Heart left ventricle (tissue), 16 donors: ENCODE measurements at places on chromosomes 2 and 18. TPM values are rescaled to one million over a fixed set of nuclear protein-coding genes. Genes with fewer than 3 reads are reported as not detected.
A peak's percentile ranks its signal among the peaks of the same experiment; 100 is the strongest.

DNA sequence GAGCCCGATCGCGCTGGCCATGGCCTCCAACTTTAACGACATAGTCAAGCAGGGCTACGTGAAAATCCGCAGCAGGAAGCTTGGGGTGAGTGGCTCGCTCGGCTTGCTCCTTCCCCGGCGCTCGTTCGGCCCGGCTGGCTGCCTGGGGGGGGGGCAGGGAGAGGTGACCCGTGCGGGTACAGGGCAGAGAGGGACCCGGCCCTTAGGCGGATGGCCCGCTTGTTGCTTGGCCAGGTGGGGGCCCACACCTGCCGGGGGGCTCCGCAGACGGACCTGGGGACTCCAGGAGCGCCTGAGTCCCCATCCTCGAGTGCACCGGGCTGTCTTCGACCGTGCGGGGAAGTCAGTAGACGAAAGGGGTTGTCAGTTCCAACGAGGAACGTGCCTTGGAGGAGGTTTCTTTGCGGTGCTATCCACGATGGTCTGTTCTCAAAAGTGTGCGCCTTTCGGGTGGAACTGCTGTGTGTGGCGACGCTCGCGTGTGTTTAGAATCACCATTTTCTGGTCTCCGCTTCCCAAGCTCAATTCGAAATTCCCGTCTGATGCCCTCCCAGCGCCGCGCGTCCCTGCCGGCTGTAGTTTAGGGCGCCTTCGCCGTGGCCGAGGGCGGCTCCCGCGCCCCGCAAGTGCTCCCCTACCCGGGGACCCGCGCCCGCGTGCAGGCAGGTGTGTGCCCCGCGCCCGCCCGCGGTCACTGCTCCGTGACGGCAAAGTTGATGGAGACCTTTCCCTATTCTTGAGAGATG is 711 bp downstream of the DOK6 start:
- H3K4me3 ChIP-seq: peak overlapping the region; percentile 72
- peak; percentile 68 for DNase-seq
- peak overlapping the region; percentile 22 for H3K27ac ChIP-seq
- no peaks in the 10 kb centered on the region for H3K36me3 ChIP-seq

GRCh38 chr18:31741097-31741735 is 19.5 kb downstream of the SLC25A52 start:
- H3K4me3 ChIP-seq: no peak overlapping the region
- no peaks in the 10 kb centered on the region for H3K4me1 ChIP-seq
- DNase-seq: no peak
- no peaks in the 10 kb centered on the region for H3K36me3 ChIP-seq

CHRNG gene
- total RNA-seq: not detected

DNAJB2 gene
- 66.0 TPM for total RNA-seq

KHK gene
- total RNA-seq: 2.8 TPM
